ENCODE measurements at places on chromosomes 11 and 22.
A peak's percentile ranks its signal among the peaks of the same experiment; 100 is the strongest.

DNA sequence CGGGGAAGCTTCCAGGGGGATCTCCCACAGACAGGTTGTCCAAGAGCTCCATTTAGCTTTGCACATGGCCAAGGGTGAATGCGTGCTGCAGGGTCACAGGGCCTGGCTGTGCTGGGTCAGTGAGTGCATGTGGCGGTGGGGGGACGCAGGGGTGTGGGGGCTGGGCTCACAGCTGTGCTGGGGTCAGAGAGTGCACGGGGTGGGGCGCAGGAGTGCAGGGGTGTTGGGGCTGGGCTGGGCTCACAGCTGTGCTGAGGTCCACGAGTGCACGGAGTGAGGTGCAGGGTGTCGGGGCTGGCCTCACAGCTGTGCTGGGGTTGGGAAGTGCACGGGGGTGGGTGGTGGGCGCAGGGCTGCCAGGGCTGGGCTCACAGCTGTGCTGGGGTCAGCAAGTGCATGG, 557.7 kb downstream of the BRD1 start:
- DNase-seq, result no peak

DNA sequence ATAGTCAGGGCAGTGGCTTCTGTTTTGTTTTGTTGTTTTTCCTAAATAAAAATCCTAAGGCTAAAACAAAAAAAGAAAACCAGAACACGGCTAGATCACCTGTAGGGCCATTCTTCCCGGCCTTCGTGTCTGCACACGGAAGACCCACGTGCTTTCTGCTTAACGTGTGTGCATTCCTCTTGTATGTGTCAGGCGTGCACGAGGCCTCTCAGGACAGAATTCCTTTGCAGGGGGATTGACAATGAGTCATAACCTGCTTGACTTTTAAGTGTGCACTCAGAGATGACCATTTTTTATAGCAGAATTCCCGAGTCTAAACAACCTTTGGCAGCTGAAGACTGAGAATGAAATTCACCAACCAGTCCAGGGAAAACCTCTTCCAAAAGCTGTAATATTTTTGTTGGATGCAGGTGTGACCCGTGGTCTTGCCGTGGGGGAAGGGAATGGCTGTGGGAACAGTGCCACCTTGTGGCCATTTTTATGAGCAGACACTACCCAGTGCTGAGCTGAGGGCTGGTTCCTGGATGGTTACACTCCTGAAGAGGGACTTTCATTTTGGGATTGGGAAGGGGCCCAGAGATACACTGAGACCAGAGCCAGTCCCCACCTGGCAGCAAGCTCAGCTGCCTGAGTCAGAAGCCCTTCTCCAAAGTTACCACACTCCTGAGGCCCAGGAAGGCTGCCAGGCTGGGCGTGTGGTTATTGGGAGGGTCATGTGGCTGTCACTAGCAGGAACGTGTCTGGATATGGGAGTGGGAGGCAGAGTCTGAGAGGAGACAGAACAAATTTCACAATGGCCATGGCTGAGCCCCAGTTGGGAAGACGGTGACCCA, 35.7 kb upstream of the DKK3 start:
- DNase-seq, result peak; percentile 75

GRCh38 chr22:44710474-44711240, 8.7 kb downstream of the PRR5 start:
- no peak for DNase-seq

- DNase-seq, result no peak
Measured at GRCh38 chr11:74009675-74010305, 905 bp upstream of the UCP3 start.

GRCh38 chr22:33894515-33894914, 25.8 kb downstream of the LARGE1 start:
- DNase-seq, result no peak

DNA sequence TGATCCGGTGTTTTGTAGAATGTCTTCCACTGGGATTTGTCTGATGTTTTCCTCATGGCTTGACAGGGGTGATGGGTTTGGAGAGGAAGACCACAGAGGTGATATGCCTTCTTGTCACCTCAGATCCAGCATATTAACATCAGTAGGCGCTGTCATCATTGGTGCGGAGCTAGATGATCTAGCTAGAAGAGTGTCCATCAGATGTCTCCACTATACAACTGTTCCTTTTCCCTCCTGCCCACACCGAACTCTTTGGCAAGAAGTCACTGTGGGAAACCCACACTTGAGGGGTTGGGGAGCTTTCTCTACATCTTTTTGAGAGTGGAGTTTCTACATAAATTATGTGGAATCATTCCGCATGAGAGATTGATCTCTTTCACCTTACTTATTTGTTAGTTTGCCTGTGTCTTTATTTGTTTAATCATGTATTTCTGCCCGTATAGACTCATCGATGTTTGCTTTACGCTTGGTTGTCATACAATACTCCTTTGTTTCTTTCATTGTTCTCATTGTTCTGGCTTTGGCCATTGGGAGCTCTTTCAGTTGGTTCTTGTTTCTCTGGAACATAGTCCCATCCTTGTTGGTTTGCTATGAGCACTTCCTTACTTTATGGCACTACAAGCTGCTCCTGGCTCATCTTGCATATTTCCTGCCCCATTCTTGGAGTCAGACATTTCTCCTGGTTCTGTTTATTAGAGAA, 1420.3 kb downstream of the BRD1 start:
- no peak for DNase-seq

- DNase-seq, result no peak
Measured at GRCh38 chr22:19988965-19989724, 27.5 kb downstream of the ARVCF start.

DNA sequence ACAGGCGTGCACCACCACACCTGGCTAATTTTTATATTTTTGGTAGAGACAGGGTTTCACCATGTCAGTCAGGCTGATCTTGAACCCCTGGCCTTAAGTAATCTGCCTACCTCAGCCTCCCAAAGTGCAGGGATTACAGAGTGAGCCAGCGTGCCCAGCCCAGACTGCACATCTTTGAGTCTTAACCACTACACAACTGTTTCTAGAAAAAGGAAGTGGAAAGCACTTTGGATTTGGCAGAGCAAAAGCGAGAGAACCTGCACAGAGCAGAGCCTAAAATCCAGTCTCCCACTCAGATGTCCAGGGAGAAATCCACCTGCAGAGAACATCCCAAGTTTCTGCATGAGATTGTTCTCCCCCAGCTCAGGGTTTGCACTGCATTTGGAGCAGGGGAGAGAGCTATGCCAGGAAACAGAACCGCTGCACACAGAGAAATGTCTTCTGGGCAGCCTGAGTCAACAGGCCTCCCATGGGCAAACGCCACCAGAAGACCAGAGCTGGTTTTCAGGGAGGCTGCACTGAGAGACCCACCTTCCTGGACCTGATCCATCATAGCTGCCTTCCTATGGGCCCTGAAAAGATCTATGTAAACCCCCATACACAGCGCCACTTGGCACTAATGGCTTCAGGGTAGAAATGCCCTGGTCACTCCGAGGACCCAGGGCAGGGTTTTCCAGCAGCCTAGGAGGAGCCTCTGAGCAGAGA, 54.0 kb downstream of the RPUSD4 start:
- no peak for DNase-seq

- DNase-seq, result peak; percentile 96
Measured at GRCh38 chr22:38923463-38924346, 33.7 kb upstream of the APOBEC3A start.

GRCh38 chr11:83723999-83724398, 437.8 kb upstream of the CCDC90B start:
- DNase-seq, result peak; percentile 42

DNA sequence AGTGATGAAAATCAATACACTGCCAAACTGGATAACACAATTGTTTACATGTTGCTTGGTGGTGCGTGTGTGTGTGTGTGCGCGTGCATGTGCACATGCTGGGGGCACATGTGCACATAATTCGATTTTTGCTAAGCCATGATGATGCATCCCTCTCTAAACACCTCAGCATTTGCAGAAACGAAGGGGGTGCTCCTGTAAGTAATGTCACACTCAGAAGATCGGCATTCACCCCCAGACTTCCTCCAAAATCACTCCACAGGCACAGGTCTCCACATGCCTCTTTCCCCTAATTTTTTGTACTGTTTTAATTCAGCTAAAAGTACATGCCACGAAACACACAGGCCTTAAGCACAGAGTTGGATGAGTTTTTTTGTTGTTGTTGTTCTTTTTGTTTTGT, 341.5 kb downstream of the SHANK2 start:
- DNase-seq, result no peak

- no peak for DNase-seq
Measured at GRCh38 chr11:1072821-1073231, 1.8 kb upstream of the MUC2 start.

- DNase-seq, result no peak
Measured at GRCh38 chr11:67230406-67230805, 35.9 kb upstream of the GRK2 start.

- DNase-seq, result peak; percentile 87
Measured at GRCh38 chr11:23112987-23113886, 253.0 kb upstream of the CCDC179 start.

DNA sequence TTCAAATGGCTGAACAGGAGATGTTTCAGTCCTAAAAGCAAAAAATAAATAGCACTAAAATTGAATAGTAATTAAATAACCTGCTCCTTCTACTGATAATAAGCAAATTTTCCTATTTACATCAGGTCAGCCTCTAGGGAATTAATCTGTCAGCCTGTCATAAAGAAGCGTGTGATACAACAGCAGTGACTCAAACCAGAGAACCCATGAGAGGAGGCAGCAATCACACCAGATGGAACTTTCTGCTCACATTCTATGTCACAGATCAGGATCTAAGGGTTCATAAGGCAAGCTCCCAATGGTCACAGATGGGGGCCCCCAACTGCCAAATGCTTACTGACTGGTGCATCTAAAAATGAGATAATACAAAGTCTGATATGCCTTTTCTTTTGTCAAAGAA, 41.1 kb downstream of the RBFOX2 start:
- peak; percentile 21 for DNase-seq

DNA sequence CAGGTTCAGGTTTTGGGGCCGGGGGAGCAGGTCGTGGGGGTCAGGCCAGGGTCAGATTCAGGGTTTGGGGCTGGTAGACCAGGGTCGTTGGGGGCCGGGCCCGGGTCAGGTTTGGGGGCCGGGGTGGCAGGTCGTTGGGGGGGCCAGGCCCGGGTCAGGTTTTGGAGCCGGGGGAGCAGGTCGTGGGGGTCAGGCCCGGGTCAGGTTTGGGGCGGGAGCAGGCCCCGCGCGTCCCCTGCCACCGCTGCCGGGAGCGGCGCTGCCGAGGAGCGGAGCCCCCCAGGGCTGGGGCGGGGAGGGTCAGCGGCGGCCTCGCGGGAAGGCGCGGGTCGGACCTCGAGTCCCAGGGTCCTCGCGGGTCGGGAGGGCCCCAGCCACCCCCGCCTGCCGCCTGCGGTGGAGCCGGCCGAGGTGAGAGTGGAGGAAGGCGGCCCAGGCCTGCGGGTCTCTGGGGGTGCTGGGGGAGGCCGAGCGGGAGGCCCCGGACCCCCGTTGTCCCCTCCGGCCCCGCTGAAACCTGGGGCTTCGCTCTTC, 535 bp downstream of the TRABD start:
- no peak for DNase-seq

GRCh38 chr11:3339340-3339624, 39.7 kb downstream of the ZNF195 start:
- no peak for DNase-seq

- no peak for DNase-seq
Measured at GRCh38 chr11:45852712-45853101, 5.4 kb downstream of the CRY2 start.

- DNase-seq, result no peak
Measured at GRCh38 chr11:36326524-36327419, 30.7 kb downstream of the PRR5L start.

- DNase-seq, result no peak
Measured at GRCh38 chr22:44362249-44363012, 49.7 kb upstream of the SHISAL1 start.

GRCh38 chr22:32917577-32918354, 116.3 kb downstream of the TIMP3 start:
- peak; percentile 48 for DNase-seq

GRCh38 chr22:19559324-19559811, 35.2 kb upstream of the CLDN5 start:
- no peak for DNase-seq

GRCh38 chr22:47583959-47584562, 821.6 kb downstream of the TBC1D22A start:
- no peak for DNase-seq

GRCh38 chr11:70432065-70432464, 33.7 kb downstream of the CTTN start:
- no peak for DNase-seq

DNA sequence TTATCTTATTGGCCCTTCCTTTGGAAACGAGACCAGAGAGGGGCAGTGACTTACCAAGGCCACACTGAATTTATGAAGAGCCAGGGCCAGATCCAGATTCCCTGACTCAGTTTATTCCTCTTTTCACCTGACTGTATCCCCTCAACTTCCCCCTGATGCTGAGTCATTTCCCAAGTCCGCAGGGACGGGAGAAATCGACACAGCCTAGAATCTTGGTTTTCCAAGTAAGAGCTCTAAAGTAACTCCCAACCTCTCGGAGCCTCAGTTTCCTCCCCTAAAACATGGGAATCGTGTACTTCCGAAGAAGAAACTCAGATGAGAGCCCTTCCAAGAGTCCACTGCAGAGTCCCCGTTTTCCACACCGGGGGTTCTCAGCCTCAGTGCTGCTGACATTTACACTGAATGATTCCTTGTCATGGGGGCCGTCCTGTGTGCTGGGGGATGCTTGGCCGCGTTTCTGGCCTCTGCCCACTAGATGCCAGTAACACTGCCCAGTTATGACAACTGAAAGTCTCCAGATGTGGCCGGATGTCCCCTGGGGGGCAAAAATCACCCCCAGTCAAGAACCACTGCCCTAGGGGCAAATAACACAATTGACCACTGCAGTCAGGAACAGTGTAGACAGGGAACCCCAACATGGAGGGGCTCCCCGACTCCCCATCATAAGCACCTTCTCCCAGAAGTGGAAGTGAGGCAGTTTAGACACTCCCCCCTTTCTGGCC, 11.2 kb downstream of the MPST start:
- DNase-seq, result no peak

GRCh38 chr11:74024261-74025029, 15.6 kb upstream of the UCP3 start:
- no peak for DNase-seq

- no peak for DNase-seq
Measured at GRCh38 chr11:76214186-76214585, 7.9 kb upstream of the WNT11 start.

DNA sequence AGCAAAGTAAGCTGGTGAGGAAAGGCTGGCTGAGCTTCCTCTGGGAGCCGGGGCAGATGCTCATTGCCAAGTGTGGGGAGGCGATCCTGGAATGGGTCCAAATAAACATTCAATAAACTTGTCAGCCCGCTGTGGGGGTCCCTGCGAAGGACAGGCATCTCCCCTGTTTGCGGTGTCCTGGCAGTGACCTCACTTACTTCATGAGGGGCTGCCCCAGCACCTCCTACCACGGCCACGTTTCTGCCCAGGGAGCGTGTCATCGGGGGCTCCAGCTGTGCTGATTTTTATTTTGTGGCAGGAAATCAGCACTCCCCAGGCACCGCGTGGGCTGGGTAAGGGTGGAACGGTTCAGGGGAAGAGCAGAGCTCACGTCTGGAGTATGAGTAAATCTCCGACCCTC, 493.9 kb upstream of the B3GAT1 start:
- DNase-seq, result peak; percentile 43

DNA sequence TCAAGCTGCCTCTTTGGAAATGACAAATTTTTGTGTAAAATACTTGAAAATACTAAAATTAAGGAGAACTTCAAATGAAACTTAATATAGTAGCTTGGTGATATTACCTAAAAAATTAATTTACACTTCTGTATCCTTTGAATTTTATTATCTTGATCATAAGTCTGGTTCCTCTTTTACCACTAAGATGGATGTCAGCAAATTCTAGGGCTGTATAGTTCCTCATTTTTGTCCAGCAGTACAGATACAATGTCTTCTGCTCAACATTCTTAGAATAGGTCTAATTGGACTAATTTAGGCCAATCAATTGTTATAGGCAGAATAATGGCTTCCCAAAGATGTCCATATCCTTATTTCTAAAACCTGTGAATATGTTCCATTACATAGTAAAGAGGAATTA, 1298.0 kb upstream of the RAG2 start:
- no peak for DNase-seq

Measured in brain (organoid and tissue), 16 donors.